ENCODE measurements at places on chromosomes 4 and X.

- DNase-seq: no peak
Observed at GRCh38 chr4:164379694-164380093, 374.2 kb upstream of the SMIM31 start.

- DNase-seq: no peak
Observed at GRCh38 chrX:80648023-80648422, 161.7 kb downstream of the BRWD3 start.

DNA sequence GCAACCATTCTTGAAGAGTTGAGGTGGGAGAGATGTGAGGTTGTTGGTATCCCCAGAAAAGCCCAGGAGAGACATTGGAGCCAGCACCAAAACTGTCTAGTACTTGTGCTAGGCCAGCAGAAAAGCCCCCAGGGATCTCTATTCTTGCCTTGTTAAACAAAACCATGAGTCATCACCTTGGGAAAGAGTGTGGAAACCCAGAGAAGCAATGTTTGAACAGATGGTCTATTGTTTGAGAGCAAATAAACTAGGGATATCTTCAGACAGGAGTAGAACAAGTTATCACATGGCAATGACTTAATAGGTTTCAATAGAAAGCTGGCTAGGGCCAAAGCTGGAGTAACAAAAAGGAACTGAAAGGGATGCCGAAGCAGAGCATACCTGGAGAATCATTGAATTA lies 195.7 kb upstream of the CASK start:
- peak; percentile 77 for DNase-seq

DNA sequence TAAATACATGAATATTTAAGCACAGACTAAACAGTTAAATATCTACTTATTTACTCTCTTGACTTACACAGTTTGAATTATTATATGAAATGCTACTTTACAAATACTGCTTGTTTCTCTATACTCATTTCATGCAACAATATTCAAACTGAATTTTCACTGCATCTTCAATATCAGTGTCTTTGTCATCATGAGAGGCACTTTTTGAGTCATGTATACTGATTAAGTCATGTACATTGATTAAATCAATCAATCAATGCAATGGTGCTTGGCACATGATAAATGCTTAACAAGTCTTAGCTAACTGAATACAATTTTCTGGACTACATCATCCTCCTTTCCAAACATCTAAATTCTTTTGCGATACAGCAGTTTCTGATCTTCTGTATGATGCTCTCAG lies 67.1 kb downstream of the CHM start:
- DNase-seq: no peak

DNA sequence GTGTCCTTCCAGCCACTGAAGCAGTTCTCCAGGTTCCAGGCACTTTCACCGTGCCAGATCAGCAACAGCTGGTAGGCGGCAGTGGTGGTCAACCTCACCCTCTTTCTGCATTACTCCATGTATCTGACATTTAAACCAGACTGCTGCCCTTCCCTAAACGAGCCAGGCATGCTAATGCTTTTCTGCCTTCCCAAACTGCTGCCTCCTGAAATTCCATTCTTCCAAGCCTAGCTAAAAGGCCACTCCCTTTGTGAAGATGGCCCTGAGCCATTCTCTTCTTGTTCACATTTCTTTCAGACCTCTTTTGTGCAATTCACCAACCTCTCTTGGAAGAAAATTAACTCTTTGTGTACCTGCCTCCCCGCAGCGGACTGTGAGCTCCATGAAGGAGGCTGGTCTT lies 73.7 kb downstream of the CHST7 start:
- no peak for DNase-seq

DNA sequence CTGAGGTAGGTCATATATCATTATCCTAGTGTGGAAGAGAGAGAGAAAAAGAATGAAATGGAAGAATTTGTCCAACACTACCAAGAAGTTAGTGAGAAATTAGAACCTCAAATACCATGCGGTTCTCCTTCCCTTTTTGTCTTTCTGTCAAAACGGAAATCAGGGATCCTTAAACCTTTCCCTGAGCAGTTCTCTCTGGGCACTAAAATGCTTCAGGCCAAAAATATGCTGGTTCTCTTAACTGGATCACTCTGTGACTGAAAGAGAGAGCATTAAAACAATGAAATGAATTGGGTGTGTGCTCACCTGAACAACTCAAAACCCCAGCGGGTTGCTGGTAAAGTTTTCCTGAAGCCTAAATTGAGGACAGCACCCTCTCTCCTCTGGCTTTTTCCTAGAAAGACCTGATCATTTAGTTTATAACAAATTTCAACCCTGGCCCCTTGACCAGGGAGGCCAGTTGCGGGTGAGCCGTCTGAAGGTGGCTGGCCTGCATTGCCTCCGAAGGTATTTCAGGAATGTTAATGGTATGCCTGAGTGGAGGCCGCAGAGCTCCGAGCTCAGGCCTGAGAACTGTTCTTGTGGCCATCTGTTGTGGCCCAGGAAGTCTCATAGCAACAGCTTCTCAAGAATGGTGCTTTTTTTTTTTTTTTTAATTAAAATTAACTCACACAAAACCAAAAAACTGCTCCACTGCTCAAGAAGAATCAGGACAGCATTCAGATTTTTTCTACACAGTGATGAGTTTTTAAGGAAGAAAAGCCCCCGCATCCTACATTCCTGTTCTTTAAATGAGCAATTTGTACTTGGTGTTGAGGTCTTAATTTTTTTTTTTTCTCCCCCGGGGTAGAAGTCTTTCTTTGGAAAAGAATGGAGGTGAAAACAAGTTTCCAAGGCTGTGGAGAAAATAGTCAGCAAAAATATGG lies 155.1 kb downstream of the SHROOM3 start:
- DNase-seq: no peak

GRCh38 chr4:140312100-140312499 lies 61.3 kb upstream of the SCOC start:
- no peak for DNase-seq

GRCh38 chrX:43141885-43142284 lies 363.9 kb upstream of the PPP1R2C start:
- DNase-seq: no peak

DNA sequence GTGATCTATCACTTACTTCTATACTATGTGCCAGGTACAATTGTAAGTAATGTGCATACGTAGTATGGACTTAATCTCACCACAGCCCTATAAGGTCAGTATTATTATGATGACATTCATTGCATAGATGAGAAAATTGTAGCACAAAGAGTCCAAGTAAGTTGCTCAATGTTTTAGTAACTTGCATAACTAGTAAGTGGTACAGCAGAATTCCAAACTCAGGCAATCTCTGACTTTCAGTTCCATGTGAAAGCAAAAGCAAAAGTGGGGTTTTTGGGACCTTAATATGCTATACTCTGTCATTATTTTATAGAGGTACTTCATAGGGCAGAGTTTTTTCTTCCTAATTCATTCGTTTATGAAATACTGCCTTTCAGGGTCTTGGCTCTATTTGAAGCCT lies 188.8 kb upstream of the VEGFC start:
- no peak for DNase-seq

DNA sequence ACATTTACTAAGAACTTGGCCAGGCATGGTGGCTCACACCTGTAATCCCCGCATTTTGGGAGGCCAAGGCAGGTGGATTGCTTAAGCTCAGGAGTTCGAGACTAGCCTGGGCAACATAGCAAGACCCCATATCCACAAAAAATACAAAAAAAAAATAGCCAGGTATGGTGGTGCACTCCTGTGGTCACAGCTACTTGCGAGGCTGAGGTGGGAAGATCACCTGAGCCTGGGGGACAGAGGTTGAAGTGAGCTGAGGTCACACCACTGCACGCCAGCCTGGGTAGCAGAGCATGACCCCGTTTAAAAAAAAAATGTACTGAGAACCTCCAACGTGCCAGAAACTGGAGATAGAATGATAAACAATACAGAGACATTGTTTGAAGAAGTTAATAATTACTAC lies 8.0 kb downstream of the OPRPN start:
- DNase-seq: no peak

DNA sequence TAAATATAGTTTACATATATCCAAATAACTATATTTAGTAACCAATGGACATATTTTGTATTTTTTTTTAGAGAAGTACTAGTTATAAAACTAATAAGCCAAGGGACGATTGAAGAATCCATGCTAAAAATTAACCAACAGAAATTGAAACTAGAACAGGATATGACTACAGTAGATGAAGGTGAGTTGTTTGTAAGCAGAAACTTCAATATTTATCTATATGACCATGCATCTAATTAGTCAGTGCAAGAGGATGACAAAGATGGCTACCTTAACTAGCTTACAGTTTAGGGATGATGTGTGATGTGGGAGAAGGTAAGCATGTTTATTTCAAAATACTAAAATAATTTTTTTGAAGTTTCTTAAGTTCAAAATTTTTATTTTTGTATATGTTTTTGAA lies 57.7 kb downstream of the HPGDS start:
- DNase-seq: no peak

DNA sequence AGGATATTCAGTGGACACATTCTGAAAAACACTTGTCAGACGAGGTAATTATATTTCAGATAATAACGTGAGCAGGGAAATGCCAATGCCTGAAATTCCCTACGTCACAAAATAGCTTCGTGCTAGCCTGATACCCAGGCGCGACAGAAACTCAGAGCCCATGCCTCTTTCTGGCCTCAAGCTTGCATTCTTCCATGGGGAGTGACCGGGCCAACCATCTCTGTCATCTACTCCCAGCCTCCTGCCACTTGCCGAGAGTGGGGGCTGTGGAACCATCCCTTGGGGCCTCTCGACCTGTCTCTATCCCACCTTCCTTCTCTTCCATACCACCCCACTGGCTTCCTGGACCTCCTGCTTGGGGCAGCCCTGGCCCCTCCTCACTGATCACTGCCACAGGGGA lies 34.5 kb upstream of the CDKN2AIP start:
- no peak for DNase-seq

GRCh38 chrX:40947276-40947675 lies 138.0 kb upstream of the USP9X start:
- DNase-seq: no peak

- DNase-seq: no peak
Observed at GRCh38 chr4:48193096-48193836, 59.2 kb upstream of the TXK start.

DNA sequence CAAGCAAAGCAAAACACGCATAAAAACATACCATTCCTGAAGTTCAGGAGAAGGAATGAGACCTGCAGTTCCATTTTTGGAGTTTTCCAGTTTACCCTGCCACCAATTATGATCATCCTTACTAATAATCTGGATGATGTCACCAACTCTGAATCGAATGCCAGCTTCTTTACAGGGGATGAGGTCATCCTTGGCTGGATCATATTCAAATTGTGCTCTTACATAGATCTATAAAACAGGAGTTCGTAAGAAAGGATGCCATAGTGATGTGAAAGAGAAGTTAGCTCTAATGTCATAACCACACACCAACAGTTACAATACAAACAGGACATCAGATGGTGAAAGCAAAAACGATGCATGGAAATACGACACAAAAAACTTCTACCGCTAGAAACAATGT lies 106.5 kb downstream of the NYX start:
- no peak for DNase-seq

- DNase-seq: no peak
Observed at GRCh38 chr4:14096396-14096965, 469.0 kb upstream of the BOD1L1 start.

- DNase-seq: no peak
Observed at GRCh38 chr4:97432551-97432950, 710.7 kb downstream of the STPG2 start.

DNA sequence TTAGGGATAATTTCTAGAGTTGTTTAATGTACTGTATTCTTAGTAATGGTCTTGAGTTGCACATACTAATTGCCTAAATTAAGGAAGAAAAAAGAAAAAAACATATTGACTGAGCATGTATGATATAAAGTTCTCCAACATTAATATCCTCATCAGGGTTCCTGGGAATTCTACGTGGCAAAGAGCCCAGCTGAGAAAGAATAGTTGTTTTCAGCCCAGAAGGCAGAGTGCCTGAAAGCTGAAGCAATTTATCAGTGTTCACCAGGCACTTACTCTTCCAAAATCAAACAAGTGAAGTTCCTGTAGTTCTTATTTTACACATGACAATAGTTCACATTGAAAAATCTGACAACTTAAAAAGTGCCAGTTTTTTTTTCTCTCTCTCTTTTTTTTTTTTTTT lies 27.7 kb downstream of the YIPF7 start:
- DNase-seq: no peak

DNA sequence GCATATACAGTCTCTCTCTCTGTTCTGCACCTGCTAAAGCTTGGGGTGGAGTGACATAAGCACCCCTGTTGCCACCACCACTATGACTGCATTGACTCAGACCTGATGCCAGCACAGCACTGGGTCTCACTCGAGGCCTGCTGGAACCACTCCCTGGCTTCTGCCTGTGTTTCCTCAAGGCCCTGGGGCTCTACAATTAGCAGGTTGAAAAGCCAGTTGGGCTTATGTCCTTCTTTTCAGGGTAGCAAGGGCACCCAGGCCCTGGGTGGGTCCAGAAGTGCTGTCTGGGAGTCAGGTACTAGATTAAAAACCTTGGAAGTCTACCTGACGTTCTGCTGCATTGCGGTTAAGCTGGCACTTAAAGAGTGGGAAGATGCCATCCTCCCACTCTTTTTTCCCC lies 50.5 kb upstream of the MAGEC3 start:
- no peak for DNase-seq

DNA sequence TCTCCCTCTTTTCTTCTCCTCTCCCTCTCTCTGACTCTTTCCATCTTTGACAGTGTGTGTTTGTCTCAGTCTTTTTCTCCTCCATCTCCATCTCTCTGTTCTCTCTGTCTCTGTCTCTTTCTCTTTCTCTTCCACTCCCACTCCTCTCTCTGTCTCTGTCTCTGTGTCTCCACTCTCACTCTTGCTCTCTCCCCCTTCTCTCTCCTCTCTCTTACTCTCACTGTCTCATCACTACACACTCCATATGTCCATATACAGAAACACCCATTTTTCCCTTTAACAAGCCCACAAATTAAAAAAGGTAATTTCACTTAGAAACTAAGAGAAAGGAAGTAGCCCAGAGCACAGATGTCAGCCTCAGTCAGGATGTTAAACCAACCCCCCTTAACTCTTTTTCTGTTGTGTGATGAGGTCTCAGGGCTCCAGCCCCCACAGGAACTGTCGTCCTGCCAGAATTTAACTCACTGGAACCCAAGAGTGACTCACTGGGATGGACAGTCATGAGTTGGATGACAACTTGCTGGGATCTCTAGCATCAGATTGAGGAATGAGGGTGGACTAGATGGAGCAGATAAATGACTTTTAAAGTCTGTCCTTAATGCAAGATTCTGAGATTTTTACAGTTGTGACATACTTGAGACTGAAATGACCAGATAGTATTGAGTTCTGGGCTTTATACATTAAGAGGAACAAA lies 27.5 kb downstream of the OTUD6A start:
- no peak for DNase-seq

GRCh38 chrX:121569609-121570008 lies 522.2 kb downstream of the GLUD2 start:
- no peak for DNase-seq

DNA sequence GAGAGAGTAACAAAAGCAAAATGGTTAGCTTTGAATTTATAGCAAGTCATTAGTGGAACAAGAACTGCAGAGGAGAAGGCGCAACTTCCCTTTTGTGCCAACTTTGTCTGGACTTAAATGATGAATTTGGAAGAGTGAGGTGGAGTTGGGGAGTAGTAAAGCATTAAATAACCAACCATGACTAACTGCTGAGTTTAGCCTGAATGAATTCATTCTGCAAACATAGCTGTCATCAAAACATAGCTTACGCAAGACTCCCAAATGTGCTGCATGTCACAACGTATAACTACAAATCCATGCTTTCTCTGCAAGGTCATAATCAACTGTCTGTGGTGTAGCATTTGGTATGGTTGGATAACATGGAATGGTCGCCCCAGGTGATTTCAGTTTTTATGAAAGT lies 75.9 kb upstream of the RPL34 start:
- DNase-seq: no peak

GRCh38 chrX:40329616-40330015 lies 231.9 kb upstream of the BCOR start:
- no peak for DNase-seq

GRCh38 chr4:181013162-181013561 lies 1230.0 kb upstream of the TENM3 start:
- no peak for DNase-seq

Measured in DMS 273 treated with DMSO at 0.1 percent for 48 hours (cell line).